ENCODE measurements at places on chromosomes 5 and 9.

DNA sequence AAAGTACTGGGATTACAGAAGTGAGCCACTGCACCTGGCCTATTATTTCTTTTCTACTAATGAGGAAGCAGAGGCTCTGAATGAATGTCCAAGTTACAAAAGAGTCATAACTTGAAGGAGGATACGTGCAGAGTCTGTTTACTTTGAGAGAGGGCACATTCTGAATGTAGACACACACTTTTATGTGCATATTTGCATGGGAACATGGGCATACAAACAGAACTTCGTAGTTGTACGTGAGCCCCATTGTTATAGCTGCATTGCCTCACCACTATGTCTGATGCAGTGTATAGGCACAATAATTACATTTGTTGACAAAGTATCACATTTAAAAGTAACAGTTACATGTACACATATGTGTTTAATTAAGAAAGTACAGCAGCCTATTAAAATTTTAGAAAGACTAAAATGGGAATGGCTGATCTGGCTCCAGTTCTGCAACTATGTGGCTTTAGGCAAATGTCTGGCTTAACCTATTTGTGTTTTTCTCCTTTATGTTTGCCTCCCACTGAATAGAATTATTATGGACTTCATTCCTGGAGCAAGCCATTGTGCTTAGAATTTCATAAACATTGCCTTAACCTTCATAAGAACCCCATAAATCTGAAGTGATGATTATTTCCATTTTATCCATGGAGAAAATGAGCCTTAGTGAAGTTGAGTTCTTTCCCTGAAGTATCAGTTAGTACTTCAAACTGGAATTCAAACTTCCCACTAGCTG is 3.0 kb upstream of the DPYSL3 start:
- no peak for DNase-seq

DNA sequence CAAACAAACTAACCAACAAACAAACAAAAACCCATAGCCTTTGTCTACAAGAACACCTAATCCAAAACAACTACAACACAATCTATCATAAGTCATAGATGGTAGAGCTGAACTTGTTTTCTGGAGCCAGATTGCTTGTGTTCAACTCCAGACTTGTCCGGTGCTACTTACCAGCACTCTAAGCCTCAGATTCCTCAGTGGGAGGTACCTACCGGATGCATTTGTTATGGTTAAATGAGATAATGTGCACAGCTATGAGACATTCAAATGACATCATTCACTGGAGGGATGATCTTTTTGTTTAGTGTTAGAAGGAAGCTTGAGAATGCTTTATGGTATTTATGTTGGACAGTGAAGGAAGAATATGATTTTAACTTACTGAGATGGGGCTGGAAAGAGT is 592.9 kb upstream of the C9orf72 start:
- no peak for DNase-seq

DNA sequence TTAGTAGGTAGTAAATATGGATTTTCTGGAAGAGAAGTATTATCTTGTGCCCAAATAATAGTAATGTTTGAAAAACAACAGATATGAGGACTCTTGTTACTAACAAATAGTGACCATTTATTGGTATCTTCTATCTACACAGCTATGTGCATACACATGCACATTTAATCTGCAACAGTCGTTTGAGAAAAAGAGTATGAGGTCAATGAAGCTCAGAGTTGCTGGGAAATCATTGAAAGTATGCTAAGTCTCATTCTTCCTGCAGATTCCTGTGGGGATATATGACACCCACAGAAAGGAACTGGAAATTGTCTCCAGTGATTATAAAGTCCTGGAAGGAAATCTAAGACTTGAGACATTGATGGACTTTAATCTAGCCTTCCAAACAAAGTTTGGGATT is 40.1 kb upstream of the RNF180 start:
- no peak for DNase-seq

GRCh38 chr5:178404987-178405386 is 172.4 kb upstream of the PHYKPL start:
- no peak for DNase-seq

- no peak for DNase-seq
Observed at GRCh38 chr5:111453747-111454146, 58.6 kb downstream of the STARD4 start.

DNA sequence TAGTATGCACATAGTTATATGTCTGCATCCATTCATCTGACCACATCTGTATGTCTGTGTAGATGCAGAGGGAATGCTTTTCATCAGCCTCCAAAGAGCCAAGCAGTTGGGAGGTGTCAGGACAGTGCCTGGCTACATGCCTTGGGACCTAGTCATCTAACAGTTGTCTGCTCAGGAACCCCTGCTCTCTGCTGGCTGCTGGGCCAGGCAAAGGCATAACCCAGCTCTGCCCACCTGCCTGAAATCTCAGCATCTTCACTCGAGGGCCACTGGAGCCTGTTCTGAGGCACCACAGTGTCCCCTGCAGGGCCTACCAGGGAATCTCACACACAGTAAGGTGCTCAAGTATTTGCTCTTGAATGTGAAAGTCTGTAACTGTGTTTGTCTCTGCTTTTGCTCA is 3.7 kb downstream of the C9orf50 start:
- DNase-seq = peak; percentile 21

GRCh38 chr9:68883224-68883623 is 130.7 kb downstream of the PRKACG start:
- no peak for DNase-seq

- no peak for DNase-seq
Observed at GRCh38 chr5:68529581-68529980, 314.0 kb downstream of the PIK3R1 start.

DNA sequence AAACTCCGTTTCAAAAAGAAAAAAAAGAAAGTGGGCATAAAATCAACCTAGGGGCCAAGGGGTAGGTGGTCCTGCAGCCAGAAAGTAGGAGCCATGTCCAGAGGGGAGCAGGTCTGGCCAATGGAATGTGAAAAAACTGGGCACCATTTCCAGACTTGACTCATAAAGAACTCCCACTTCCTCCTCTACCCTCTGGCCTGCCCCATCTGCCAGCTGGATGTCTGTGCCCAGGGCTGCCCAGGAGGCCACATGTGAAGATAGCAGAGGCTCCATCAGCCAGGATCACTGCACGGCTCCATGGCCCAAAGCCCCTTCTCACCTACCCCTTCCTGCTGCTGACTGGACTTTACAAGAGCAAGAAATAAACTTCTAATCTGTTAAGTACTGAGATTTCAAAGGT is 42.1 kb upstream of the EEIG1 start:
- DNase-seq = no peak

- DNase-seq = no peak
Observed at GRCh38 chr5:82396396-82396795, 118.2 kb upstream of the RPS23 start.

DNA sequence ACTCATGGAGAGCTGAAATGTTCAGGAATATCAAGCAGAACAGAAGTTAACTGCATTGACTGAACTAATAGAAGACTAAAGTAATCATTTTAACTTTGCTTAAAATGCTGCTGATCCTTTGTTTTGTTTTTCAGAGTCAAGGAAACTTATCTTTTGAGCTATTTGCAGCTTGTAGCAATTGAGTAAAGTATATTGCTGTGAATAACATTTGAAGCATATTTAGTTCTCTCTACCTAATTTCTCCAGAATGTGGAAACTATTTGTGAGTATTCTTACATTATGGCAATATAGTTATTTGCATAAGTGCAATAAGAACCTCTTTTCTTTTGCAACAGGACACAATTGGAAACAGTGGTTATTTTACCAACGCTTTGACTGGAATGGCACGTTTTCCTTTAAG is 5.3 kb upstream of the SOX30 start:
- peak; percentile 15 for DNase-seq

- no peak for DNase-seq
Observed at GRCh38 chr5:154466147-154466546, 11.9 kb downstream of the HAND1 start.

DNA sequence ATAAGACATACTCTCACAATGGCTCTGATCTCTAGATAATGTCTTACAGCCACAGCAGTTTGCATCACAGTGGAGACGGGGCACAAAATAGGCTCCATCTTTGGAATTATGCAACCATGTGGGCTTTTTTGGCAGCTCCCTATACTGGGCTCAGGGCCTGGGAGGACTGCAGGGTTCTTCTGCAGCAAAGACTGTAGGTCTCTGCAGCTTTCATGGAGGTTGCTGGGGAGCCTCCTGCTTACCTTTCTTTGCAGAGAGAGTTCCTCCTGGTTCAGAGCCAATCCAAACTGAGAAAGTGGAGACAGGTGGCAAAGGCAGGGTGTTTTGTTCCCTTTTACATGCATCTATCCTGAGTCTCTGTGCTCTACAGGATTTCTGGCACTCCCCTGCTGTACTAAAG is 558.0 kb downstream of the TLR4 start:
- no peak for DNase-seq

- no peak for DNase-seq
Observed at GRCh38 chr9:89940625-89941024, 335.8 kb downstream of the GADD45G start.

DNA sequence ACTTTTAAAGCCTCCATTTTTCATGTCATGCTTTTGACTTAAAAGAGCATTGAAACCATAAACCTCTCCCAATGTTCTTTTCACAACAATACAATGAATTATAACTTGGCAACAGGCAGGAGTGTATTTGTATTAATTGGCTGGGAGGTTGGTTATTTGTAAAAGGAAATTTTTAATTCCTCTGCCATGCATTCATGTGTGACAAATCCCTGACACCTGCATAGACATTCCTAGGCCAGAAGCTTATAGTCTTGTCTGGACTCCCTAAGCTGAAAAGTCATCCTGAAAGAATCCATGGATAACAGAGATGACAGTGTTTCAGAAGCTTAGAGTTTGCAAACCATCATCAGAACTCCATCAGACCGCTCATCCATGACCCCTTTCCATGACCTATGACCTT is 76.3 kb upstream of the PTGER4 start:
- DNase-seq = peak; percentile 61

DNA sequence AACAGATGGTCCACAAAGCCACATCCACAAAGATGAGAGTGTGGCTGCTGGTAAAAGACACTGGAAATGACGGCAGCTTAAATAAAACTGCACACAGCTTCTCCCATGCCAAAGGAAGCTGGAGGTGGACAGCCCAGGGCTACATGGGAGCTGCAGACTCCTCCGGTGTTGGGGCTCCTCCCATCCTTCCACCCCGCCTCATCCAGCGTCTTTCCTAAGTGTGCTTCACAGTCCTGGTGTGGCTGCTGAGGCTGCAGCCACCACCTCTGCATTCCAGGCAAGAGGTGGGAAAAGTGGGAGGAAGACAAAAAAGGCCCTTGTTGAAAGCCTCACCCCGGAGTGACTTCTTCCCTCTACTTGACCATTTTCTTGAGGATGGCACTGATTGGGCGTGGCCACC is 37.0 kb upstream of the IRX4 start:
- DNase-seq = no peak

- no peak for DNase-seq
Observed at GRCh38 chr5:2569176-2569575, 182.3 kb downstream of the IRX2 start.

GRCh38 chr5:110346893-110347358 is 379.5 kb downstream of the TMEM232 start:
- DNase-seq = no peak

- DNase-seq = no peak
Observed at GRCh38 chr5:142404046-142404477, 79.2 kb upstream of the SPRY4 start.

DNA sequence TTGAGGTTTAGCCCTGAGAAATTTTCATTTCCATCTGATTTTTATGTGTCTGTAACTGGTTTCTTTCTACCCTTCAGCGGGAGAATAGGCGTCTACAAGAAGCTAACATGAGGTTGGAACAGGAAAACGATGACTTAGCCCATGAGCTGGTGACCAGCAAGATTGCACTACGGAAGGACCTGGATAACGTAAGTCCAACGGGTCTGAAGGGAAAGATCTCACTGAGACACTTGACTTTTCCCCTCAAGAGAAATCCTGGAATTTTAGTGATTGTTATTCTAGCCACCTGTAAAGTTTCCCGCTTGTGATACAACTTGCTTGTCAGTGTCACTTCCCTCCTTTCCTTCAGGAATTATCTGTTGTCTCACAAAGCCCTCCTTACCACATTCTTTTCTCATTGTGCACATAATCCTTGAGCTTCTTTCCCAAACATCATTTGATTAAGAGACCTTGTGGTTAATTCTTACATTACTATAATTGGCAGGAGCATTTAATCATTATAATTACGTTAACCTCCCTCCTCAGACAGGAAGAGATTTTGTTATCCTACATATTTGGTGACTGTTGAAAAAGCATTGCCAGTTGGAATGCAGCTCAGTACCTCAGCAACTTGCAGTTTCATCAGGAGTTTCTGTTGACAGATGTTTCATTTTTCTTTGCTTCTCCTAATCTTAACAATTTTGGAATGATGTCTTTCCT is 56.9 kb downstream of the GPR21 start:
- no peak for DNase-seq

- DNase-seq = peak; percentile 86
Observed at GRCh38 chr5:42950456-42951292, 89.4 kb downstream of the ANXA2R start.

GRCh38 chr5:95332158-95332557 is 47.3 kb upstream of the MCTP1 start:
- DNase-seq = no peak

DNA sequence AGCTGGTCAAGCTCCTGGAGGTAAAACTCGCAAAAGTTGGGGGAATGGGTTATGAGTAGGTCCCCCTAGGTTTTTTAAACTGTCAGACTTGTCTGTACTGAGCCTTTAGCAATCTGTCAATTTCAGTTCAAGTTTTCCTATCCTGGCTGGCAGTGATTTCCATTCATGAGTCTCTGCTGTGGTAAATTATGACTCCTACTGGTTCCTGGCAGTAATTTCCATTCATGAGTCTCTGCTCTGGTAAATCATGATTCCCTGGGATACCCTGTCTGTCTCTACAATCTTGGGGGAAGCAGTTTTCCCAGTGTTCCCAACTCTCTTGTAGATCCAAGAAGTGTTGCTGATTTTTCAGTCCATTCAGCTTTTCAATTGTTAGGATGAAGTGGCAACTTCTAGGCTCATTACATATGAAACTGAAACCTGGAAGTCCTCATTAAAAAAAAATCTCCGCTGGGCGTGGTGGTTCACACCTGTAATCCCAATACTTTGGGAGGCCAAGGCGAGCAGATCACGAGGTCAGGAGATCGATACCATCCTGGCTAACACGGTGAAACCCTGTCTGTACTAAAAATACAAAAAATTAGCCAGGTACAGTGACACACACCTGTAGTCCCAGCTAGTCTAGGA is 91.3 kb upstream of the GPBP1 start:
- no peak for DNase-seq

DNA sequence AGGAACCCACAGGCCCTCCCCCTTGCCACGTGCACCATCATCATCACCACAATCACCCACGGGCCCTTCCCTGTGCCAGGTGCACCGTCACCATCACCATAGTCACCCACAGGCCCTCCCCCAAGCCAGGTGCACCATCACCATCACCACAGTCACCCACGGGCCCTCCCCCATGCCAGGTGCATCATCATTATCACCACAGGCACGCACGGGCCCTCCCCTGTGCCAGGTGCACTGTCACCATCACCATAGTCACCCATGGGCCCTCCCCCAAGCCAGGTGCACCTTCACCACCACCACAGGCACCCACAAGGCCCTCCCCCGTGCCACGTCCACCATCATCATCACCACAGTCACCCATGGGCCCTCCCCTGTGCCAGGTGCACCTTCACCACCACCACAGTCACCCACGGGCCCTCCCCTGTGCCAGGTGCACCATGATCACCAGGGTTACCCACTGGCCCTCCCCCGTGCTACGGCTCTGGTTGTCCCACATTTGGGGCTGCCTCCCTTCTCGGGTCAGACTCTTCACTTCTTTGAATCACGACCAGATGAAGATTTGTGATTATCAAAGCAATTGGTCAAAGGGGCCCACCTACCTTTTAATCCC is 69.1 kb upstream of the OLFM1 start:
- DNase-seq = no peak

- DNase-seq = no peak
Observed at GRCh38 chr9:130837643-130838042, 2.6 kb downstream of the ABL1 start.

Measured in Caki2 (cell line).